ENCODE measurements at places on chromosomes 4 and X.

GRCh38 chr4:135269125-135269890 is 1067.7 kb upstream of the PABPC4L start:
- no peak for ATAC-seq

GRCh38 chr4:337932-338758 is 531 bp downstream of the ZNF141 start:
- peak; percentile 49 for ATAC-seq

DNA sequence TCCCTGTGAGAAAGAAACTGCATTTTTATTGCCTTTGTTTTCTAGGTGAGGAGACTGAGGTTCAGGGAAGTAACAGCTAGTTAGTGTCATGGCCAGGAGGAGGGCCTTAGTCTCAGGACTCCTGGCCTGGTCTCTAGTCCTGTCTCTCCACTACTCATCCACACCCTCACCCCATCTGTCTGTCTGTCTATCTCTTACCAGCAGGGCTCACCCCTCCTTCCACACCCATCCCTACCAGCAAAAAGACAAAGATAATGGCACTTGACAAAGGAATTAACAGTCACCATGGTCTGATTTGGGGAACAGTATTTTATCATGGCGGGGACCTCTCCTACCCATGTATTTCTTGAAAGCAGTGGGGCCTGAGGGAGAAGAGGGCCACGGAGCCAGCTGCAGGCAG is 125.8 kb downstream of the REPS2 start:
- no peak for ATAC-seq

DNA sequence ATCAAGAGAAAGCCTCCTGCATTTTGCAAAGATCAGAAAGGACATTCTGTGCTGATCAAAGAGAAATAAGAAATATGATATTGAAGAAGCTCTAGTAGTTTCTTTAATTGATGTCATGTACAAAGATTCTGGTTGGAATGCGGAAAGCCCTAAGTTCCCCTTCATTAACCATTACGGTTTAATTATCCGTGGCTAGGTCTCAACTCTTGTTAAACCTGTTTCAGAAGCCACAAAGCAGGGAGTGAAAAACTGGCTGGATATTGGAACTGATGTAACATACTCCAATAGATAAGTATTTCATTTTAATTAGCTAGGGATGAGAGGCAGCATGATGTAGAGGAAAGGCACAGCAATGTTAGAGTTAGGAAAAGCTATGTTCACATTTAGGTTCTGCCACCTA is 55.7 kb downstream of the SPANXN3 start:
- ATAC-seq: no peak

DNA sequence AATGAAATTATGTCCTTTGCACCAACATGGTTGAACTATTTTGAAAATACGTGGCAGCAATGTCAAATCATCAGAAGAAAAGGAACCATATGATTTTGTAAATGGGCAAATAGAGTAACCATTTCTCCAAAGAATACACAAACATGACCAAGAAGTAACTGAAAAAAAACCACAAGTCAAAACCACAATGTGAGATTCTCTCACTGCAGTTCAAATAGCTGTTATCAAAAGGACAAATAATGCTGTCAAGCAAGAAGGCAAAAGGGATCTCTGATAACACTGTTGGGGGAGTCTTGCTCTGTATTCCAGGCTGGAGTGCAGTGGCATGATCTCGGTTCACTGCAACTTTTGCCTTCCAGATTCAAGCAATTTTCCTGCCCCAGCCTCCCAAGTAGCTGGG is 280.8 kb upstream of the ZCCHC13 start:
- no peak for ATAC-seq

GRCh38 chrX:13090339-13091110 is 46.1 kb upstream of the FAM9C start:
- peak; percentile 9 for ATAC-seq

Data from activated CD4-positive, CD25-positive, alpha-beta regulatory T cell treated with anti-CD3 and anti-CD28 coated beads, Interleukin-2, amount 50 U/mL, for 24 hours (primary cell).